ENCODE measurements at places on chromosomes 3 and 15.

GRCh38 chr15:78691167-78691850 lies 50.3 kb upstream of the CHRNB4 start:
- no peak for DNase-seq

DNA sequence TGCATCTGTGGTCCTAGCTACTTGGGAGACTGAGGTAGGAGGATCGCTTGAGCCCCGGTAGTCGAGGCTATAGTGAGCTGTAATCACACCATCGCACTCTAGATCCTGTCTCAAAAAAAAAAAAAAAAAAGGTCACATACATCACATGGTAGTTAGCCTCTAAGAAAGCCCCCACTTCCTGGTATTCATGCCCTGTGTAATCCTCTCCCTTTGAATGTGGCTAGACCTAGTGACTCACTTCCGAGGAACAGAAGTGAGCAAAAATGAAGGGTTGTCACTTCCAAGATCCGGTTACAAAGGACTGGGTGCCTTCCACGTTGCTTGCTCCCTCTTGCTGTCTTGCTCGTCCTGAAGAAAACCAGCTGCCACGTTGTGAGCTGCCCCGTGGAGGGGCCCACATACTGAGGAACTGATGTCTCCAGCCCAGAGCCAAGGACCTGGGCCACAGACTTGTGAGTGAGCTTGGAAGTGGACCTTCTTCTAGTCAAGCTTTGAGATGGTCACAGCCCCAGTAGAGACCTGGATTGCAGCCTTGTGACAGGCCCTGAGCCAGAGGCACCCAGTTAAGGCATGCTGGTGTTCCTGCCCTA lies 12.6 kb upstream of the LCTL start:
- DNase-seq: no peak

DNA sequence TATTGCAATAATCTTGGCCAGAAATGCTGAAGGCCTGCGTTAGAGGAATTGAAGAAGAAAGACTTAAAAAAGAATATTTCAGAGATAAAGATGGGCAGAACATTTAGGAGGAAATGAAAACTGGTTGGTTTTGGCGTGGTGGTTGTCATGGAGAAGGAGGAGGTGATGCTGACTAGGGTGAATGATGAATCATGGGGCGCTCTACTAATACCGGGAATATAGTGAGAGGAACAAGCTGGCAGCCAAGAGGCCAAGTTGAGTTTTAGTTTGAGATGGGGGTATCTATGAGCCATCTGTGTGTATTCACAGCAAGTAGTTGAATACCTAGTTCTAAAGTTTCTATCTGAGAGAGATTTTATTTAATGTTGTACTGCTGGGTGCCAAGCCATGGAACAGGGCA lies 6.8 kb upstream of the GAP43 start:
- no peak for DNase-seq

DNA sequence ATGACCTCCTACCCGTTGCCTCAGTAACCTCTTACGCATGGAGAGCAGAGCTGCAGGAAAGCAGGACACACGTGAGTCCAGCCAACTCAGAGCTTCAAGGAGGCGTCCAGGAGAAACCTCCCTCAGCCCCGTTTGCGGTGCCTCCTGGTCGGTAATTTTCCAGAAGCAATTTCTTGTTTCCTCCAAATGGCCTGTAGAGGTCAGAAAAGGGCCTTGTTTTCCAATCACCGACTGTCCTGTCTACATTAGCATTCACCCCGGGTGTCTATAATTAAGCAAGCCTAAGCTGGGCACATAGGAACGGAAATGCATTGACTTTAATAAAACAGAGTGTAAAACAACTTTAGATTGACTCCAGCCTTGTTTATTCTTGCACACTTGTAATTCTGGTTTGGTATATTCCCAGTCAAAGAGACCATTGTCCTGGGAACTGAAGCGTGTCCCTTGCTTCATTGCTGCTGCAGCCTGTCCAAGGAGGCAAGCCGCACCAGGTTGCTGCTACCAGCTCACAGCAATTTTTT lies 836.2 kb downstream of the AGBL1 start:
- peak; percentile 76 for DNase-seq

DNA sequence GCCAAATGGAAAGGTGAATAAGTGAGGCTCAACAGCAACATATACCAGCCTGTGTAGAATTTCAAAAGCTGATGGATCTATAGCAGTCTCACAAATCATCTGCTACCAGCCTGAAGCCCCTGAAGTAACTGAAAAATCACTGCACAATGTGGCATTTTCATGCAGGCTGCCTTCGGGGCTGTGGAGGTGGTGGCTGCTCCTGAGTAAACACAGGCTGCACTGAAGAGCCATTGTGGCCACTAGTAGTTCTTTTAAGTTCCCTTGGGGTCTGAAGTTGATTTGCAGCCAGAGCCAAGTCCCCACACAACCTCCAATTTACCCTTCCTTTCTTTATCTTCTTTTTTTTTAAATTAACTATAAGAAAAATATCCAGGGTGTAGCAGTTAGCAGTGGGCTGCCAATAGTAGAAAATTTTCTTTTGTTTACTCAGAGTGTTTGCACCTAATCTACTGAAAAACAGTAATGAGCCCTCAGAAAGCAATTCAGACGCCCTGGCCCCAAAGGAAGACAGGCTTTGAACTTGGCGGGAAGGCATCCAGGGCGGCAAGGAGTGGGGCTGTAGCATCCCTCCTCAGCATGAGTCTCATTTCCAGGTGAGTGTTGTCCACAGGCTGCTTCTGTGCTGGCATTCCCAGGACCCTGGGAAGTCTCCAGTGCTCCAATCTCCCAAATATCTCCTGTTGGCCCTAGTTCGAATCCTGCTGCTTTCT lies 13.3 kb upstream of the SUSD5 start:
- DNase-seq: no peak

GRCh38 chr3:17798000-17798399 lies 55.6 kb upstream of the TBC1D5 start:
- no peak for DNase-seq

DNA sequence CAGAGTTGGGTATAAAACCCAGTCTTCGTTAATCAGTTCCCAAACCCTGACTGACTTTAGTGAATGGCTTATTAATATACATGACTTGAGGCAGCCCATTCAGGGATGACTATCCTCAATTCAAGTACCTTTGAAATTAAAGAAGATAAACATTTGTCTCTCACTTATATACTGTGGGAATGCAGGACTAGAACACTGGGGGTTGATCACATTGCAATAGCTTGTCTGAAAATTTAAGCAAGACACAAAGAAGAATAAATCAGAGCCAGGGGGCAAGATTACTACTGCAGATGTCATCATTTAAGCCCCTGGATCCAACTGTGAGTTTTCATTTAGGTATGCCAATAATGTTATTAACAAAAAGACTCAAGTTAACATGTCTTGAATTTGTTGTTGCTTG lies 647.7 kb downstream of the ZPLD1 start:
- no peak for DNase-seq

GRCh38 chr3:158737976-158738615 lies 5.8 kb upstream of the RARRES1 start:
- no peak for DNase-seq

- DNase-seq: peak; percentile 27
Measured at GRCh38 chr3:137035631-137036030, 77.8 kb downstream of the IL20RB start.

DNA sequence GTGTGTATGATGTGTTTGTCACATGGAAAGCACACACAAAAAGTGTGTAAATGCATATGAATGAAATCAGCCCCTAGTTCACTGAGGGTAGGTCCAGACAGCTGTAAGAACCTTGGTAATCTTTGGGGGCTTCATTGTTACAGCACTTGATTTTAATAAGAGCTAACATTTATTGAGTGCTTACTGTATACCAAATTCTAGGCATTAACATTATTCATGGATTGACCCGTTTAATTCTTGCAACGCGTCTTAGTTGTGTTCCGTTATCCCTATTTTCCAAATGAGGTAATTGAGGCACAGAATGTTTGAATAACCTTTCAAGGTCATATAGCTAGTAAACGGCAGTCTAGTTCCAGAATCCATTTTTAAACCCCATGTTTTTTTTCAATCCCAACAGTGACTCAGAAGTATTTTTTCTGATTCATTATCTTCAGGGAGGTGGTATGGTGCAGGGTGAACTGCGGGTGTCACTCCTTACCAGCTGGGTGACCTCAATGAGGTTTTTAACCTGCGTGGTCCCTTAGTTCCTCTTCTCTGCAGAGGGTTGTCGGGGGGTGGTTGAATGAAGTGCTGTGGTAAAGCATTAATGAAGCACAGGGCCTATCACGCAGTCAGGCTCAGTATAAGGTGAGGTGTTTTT lies 14.2 kb downstream of the RAB8B start:
- DNase-seq: no peak

- DNase-seq: no peak
Measured at GRCh38 chr15:96285305-96285704, 45.2 kb upstream of the NR2F2 start.

- peak; percentile 33 for DNase-seq
Measured at GRCh38 chr3:114093596-114093995, 37.1 kb downstream of the QTRT2 start.

GRCh38 chr3:125053304-125053699 lies 2.5 kb downstream of the HEG1 start:
- DNase-seq: no peak

DNA sequence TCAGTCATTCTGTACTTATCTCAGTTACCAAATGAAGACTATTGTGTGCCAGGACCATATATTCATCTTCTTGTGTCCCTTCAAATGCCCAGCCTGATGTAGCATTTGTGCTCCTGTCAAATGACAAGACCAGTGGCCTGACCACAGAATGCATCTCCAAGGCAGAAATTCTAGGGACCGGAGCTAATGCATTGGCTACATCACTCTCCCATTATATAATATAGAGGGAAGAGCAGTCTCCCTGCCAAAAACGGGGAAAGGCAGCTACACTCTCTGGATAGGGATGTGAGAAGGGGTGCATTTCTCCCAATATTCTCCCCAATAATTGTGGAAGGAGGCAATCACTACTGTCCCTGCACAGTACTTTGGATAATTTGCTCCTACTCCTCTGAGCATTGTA lies 312.0 kb downstream of the EPHB1 start:
- no peak for DNase-seq

- DNase-seq: peak; percentile 62
Measured at GRCh38 chr3:122975163-122975923, 52.2 kb downstream of the SEMA5B start.

- DNase-seq: no peak
Measured at GRCh38 chr15:83112233-83112955, 4.9 kb downstream of the TM6SF1 start.

GRCh38 chr3:117509858-117510257 lies 800.3 kb downstream of the TUSC7 start:
- no peak for DNase-seq

DNA sequence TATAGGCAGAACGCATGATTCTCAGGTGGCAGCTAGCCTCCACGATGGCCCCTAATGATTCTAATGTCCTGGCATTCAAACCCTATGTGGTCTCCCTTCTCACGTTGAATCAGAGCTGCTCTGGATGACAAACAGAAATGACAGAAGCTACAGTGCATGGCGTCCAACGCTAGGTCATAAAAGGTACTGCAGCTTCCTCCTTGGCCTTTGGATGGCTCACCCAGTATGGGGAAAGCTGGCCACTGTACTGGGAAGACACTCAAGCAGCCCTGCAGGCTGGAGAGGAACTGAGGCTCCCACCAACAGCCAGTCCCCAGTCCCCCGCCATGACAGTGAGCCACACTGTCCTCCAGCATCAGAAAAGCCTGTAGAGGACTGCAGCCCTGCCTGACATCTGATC lies 286.3 kb downstream of the FAM43A start:
- no peak for DNase-seq

- DNase-seq: no peak
Measured at GRCh38 chr15:71638876-71639275, 171.5 kb upstream of the NR2E3 start.

DNA sequence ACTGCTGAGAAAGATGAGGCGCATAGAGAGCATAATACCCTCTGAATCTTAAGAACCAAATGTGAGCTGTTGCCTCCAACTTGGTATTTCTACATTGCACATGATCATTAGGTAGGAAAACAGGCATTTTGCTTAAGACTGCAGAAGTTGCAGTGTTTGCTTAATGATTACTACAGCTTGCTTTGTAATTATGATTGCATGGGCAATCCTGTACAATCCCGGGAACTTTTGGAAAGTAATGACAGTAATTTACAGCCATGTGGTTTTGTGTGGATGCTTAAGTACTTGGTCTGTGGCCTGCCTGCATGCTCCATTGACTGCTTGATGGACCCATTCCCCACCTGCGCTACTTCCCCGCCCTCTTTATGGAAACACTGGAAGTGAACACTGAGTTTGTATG lies 301.1 kb downstream of the DIPK2A start:
- no peak for DNase-seq

- DNase-seq: no peak
Measured at GRCh38 chr15:57421551-57421950, 45.2 kb downstream of the CGNL1 start.

GRCh38 chr3:110493438-110494092 lies 578.1 kb upstream of the NECTIN3 start:
- no peak for DNase-seq

- DNase-seq: peak; percentile 53
Measured at GRCh38 chr3:55629432-55629831, 142.3 kb upstream of the WNT5A start.

GRCh38 chr15:60652245-60652644 lies 173.3 kb upstream of the ICE2 start:
- no peak for DNase-seq

- DNase-seq: no peak
Measured at GRCh38 chr3:97698691-97699090, 65.9 kb upstream of the ARL6 start.

DNA sequence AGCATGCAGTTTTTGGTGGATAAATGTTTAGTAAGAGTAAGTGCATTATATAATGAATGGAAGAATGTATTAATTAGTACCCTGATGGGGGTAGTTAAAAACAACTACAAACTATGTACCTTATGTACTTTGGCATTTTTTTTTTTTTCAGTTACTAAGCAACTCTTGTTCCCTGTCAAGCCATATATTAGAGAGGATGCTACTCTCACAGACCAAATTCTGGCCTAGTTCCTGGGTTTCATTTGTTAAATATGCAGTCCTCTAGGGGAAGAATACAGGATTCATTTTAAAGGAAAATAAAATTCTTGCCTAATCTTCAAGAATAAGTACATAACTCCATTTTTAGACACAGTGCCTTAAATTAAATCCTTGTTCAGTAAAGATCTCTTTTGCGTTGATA lies 16.9 kb downstream of the FAM98B start:
- DNase-seq: no peak

- DNase-seq: no peak
Measured at GRCh38 chr3:123297627-123297899, 95.8 kb downstream of the SEC22A start.

DNA sequence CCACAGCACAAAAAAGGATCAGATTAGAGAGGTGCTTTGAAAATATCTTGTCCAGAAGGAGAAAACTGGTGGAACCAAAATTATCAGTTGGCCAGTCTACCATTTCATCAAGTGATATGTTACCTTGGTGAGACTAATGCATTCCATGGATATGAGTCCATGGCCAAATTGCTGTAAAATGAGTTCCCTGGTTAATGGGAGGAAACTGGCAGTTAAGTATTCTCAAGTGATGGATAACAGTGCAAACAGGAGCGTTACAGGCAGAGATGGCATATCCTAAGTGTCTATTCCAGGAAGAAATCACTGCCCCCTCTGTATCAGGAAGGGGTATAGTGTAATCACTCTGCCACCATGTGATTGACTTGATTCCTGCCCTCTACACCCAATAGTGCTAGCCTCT lies 34.0 kb downstream of the MYRIP start:
- no peak for DNase-seq

All from hepatocyte (in vitro differentiated cells).